ENCODE measurements at places on chromosomes 7 and 10. TPM values are rescaled to one million over a fixed set of nuclear protein-coding genes. Genes with fewer than 3 reads are reported as not detected.

NIPSNAP2 gene
- 35.9 TPM for total RNA-seq

DNA sequence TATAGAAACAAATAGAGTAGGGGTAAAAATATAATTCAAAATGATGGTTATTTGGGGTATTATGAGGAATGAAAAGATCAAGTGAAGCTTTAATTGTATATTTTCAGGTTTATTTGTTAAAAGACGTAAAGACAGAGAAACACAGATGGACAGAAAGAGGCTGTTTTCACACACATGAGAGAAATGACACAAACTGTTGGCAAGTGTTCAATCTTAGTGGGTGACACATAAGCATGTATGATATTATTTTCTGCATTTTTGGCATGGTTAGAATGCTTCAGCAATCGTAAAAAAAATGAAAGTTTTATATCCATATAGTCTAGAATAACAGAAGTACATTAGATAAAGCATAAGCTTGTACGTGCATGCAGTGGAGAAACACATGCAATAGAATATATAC, 464.4 kb upstream of the AKR1E2 start:
- H3K4me3 ChIP-seq = no peak overlapping the region
- H3K27ac ChIP-seq = no peak overlapping the region
- no peaks in the 10 kb centered on the region for H3K36me3 ChIP-seq
- H3K4me1 ChIP-seq = no peaks in the 10 kb centered on the region

DNA sequence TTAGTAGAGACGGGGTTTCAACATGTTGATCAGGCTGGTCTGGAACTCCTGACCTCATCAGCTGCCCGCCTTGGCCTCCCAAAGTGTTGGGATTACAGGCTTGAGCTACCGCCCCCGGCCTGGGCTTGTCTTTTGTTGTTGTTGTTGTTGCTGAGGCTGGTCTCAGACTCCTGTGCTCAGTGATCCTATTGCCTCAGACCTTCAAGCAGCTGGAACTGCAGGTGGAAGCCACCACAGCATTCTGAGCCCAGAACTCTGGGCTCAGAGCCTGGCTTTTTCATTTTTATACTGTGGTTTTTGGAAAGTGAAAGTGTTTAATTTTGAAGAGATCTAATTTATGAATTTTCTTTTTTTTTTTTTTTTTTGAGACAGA, 16.2 kb upstream of the DNAJB6 start:
- H3K27me3 ChIP-seq = no peaks in the 10 kb centered on the region
- no peak overlapping the region for H3K27ac ChIP-seq
- no peaks in the 10 kb centered on the region for H3K4me1 ChIP-seq
- DNase-seq = no peak
- H3K36me3 ChIP-seq = no peaks in the 10 kb centered on the region

DNA sequence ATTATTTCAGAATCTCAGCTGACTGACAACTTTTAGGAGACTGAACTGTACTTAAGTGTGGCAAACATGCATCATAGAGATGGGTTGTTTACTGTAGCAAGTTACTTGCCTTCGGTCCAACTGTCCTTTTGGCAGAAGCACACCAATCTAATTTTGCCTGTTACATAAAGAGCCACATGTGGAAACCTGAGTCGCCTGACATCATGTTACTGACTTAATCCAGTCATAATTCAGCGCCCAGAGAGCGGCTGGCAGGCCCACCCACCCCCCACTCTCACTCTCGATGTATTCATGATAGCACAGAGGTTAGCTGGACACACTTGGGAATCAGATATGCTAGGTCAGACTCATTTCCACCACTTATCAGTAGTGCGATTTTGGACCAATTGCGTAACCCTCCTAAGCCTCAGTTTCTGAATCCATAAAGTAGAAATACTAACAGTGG, 57.3 kb upstream of the CAPZA2 start:
- DNase-seq = no peak
- no peak overlapping the region for H3K4me3 ChIP-seq
- H3K4me1 ChIP-seq = no peaks in the 10 kb centered on the region
- no peaks in the 10 kb centered on the region for H3K36me3 ChIP-seq
- no peaks in the 10 kb centered on the region for H3K27me3 ChIP-seq

NOLC1 gene
- 42.6 TPM for total RNA-seq

DNA sequence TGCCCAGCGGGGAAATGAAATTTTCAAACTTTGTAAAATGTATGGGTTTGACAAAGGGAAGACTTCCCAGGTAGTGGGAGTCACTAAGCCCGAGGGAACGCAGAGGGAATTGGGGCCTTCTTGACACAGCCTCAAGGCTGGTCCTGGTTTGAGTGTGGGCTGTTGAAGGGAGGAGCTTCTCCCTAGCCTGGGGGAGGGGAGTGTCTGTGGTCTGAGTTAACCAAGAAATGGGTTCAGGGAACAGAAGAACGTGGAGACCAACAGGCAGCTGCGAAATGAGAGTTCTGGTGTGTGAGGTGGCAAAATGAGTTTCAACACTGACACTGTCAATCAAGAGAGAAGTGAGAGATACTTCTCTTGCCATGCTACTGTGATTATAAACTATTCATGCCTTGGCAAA, 32.7 kb upstream of the BAMBI start:
- DNase-seq = no peak
- no peaks in the 10 kb centered on the region for H3K36me3 ChIP-seq
- H3K4me3 ChIP-seq = no peak overlapping the region

DNA sequence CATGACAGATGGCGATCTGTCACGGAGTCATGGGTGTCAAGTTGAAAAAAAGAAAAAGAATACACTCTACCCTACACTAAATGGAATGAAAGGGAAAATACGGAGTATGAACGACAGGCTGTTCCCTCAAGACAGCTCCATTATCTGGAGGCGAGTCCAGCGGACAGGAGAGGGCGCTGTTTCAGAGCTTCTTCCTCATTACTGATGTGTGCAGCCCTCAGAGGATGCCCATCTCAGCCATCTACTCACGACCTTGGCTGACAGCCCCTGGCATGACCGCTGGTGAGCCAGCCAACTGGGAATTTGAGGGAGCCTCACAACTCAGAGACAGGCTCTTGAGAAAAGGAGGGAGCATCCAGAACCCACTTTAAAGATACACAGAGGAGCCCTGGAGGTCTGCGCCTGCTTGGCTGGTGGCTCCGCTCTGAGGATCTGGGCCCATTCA, 49.6 kb upstream of the SMNDC1 start:
- no peak overlapping the region for H3K27ac ChIP-seq
- H3K4me3 ChIP-seq = no peak overlapping the region
- H3K27me3 ChIP-seq = no peaks in the 10 kb centered on the region

DNA sequence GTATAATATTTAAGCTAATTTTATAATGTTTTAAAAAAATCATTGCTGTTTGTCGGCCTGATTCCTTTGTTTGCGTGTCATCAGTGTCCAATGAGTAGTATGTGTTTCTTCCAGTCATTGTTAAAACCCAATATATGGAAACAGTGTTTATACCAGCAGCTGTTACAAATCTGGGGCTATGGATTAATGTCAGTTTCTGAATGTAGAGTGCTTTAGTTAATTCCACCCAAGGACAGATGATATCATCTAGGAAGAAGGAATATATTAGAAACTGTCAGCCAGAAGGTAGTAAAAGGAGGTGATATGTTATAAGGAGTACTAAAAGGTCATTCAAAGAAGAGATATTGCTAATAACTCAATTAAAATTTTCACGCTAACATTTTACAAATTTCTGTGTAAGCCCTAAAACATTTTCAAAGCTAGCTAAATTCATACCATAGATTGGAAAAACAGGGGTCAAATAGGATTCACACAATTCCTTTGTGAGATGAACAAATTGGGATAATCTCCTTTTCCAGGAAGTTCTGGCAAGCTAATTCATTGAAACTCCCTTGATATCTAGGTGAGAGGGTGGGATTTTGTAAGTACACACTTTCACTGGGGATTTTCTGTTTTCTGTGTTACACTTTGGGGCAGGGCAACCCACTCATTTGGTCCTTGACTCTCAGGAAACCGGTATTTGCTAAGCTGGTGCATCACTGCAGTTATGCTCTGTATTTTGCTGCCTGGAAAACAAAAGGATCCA, 448.8 kb downstream of the LRMDA start:
- no peak for DNase-seq
- H3K36me3 ChIP-seq = no peaks in the 10 kb centered on the region

DNA sequence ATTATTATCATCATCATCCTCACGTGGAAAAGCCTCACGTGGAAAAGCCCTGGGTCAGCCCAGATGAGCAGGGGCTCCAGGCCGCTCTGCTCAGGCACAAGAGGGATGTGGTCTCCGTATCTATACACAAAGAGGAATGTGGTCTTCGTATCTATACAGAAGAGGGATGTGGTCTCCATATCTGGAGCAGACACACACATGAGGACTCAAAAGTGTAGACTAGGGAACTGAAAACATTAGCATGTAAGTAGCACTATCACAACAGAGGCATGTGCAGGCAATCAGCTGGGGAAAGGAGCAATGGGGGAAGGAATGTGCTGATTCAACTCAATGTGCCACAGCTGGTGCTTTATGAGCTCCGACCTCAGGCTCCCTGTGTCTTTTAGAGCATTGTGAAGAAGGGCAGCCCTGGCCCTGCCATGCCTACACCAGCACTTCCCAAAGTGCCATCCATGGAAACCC, 86.5 kb downstream of the PLXNA4 start:
- no peak overlapping the region for H3K27ac ChIP-seq
- H3K4me1 ChIP-seq = peaks cover 72% of the 10 kb centered on the region
- no peaks in the 10 kb centered on the region for H3K27me3 ChIP-seq
- DNase-seq = no peak
- H3K36me3 ChIP-seq = no peaks in the 10 kb centered on the region

DNA sequence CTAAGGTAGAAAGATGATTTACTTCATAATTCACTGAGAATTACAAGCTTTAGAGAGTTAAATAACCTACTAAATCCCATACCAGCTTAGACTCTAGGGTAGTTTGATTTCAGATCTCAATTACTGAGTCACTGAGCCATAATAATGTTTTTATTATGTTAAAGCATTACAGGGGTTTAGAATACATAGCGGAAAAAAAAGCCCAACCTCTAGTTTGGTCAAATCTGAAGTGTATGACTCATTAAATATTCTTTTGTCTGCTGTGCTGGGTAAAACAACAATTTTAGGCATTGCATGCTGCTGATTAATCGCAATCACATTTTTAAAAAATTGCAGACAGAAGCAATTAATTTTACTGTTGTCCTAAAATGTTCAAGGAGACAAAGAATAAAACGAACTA, 48.5 kb downstream of the MALRD1 start:
- H3K27me3 ChIP-seq = no peaks in the 10 kb centered on the region
- H3K36me3 ChIP-seq = no peaks in the 10 kb centered on the region
- no peaks in the 10 kb centered on the region for H3K4me1 ChIP-seq
- H3K27ac ChIP-seq = no peak overlapping the region
- DNase-seq = no peak

GRCh38 chr7:50302486-50303334, 1.8 kb upstream of the IKZF1 start:
- H3K27me3 ChIP-seq = no peaks in the 10 kb centered on the region
- no peaks in the 10 kb centered on the region for H3K36me3 ChIP-seq
- DNase-seq = no peak

DNA sequence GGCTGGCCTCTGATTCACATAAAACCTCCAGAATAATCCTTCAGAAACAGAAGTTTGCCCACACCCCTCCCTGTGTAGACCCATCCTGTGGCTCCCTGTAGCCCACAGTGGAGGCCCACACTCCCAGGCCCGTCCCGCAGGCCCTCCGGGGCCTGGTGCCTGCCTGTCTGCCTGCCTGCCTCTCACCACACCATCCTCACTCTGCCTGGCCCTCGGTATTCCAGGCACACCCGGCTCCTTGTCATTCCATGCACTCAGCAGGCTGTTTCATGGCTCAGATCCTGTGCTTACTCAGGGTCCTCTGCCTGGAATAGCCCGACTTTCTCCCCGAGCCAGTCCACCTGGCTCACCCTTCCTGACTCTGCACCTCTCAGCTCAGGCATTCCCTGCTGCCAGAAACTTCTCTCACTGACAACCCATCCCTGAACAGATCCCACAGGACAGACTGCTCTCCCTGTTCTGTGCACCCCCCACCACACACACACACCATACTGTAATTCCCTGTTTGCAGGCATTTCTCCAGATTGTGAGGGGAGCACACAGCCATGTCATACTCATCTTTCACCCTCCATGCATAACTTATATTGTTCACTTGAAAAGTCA, 498.0 kb upstream of the ZMIZ1 start:
- no peak for DNase-seq
- no peak overlapping the region for H3K27ac ChIP-seq
- no peak overlapping the region for H3K4me3 ChIP-seq

DNA sequence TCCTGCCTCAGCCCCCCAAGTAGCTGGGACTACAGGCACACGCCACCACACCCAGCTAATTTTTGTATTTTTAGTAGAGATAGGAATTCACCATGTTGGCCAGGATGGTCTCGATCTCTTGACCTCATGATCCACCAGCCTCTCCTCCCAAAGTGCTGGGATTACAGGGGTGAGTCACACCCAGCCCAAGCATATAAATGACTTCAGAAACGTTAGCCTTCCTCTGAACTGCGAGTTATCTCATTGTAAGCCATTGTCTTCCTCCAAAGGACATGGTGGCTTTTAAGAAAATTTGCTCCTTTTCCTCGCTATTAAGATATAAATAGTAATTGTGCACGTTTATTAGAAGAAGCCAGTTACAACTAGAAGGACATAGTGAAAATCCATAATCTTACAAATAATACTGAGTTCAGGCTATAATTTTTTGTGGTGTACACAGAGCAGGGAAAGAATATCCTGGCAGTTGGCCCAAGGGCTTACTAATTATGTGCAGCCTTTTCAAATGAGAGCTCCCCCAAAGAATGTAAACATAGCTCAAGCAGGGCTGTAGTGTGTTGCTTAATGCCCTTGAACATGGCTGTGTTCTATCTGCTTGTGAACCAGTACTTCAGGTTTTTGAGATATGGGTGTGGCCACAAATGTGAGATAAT, 495.8 kb downstream of the PARD3 start:
- DNase-seq = no peak
- no peak overlapping the region for H3K27ac ChIP-seq
- H3K4me3 ChIP-seq = no peak overlapping the region
- no peaks in the 10 kb centered on the region for H3K27me3 ChIP-seq
- H3K36me3 ChIP-seq = no peaks in the 10 kb centered on the region

GRCh38 chr10:20299034-20299736, 483.0 kb downstream of the PLXDC2 start:
- no peak overlapping the region for H3K27ac ChIP-seq
- no peaks in the 10 kb centered on the region for H3K36me3 ChIP-seq
- H3K4me1 ChIP-seq = no peaks in the 10 kb centered on the region
- DNase-seq = no peak
- H3K27me3 ChIP-seq = no peaks in the 10 kb centered on the region
- no peak overlapping the region for H3K4me3 ChIP-seq

- no peak for DNase-seq
- no peak overlapping the region for H3K27ac ChIP-seq
- no peaks in the 10 kb centered on the region for H3K27me3 ChIP-seq
- H3K36me3 ChIP-seq = peaks cover 6% of the 10 kb centered on the region
Measured at GRCh38 chr10:74061104-74061503, 63.2 kb downstream of the VCL start.

GPR85 gene
- not detected for total RNA-seq

GRCh38 chr7:130289478-130289877, 3.5 kb upstream of the CPA4 start:
- no peak for DNase-seq
- no peaks in the 10 kb centered on the region for H3K36me3 ChIP-seq

GRCh38 chr10:97169063-97169462, 16.7 kb downstream of the SLIT1 start:
- no peaks in the 10 kb centered on the region for H3K4me1 ChIP-seq
- no peak overlapping the region for H3K27ac ChIP-seq
- no peak overlapping the region for H3K4me3 ChIP-seq
- no peaks in the 10 kb centered on the region for H3K27me3 ChIP-seq
